ENCODE measurements at places on chromosomes 11 and 22.

DNA sequence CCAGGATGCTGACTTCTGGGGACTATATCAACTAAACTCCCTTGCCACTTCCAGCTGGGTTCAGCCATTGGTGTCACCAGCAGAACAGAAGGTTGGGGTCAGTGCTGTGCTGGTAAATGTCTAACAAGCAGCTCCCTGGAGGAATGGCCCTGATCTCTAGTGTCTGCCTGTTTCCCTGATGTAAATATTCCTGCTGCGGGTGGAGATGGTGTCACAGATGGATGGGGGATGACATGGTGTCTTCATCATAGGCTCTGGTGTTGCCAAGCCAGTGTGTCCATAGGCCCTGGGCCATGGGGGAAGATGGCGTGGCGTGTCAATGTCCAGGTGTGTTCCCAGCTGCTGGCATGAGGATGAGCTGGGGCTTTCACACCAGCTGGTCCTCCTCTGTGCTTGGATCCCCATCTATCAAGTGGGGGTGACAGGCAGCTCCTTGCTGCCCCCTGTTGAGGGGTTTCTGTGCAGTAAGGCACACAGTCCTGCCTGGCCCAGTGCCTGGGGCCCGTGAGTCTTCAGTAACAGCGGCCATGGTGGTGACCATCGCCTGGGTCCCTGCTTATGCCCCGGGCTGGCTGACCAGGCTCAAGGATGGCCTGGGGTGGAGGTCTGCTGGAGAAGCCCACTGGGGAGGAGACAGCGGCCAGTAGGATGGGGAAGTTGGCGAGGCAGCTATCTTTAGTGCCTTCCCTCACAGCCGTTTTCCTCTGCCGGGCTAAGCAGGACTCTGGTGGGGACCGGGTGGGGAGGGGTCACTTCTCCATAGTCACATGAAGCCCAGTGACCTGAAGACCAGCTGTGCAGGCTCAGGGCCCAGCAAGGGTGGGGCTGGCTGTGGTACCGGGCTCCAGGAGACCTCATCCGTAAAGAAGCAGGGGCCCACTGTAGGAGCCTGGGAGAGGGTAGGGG is 12.7 kb downstream of the RPL3 start:
- peak; percentile 39 for DNase-seq

DNA sequence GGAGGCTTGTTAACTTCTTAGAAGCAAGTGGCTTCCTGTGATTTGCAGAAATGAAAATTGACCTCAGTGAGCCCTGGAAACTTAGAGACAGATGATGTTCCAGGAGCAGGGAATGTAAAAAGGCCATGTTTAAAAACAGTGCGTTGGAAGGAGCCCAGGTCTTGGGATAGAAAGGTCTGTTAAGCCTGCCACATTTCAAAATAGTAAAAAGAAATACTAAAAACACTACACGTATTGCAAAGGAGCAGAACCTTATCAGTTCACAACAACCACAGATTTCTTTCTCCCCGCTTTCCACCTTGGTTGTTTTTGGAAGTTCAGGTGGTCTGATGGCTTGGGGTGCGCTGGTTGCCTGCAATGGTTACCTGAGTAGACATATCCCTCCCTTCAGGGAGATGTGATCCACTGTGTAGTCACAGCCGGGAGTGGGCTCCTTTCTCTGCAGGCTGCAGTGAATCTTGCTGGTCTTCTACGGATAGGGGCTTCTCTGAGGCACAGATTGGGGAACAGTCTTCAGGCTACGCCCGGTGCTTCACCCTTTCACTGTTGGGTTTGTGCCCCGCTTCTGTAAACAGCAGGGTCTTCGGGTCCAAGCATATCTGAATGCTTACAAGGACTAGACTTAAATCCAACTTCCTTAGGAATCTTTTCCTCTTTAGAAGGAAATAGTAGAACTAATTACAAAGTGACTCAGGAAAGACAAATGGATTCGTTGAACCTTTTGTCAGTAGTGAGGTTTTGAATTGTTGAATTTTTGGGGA is 1.9 kb downstream of the TEAD1 start:
- peak; percentile 61 for DNase-seq

GRCh38 chr11:108069947-108070346 is 51.4 kb upstream of the ACAT1 start:
- peak; percentile 79 for DNase-seq

DNA sequence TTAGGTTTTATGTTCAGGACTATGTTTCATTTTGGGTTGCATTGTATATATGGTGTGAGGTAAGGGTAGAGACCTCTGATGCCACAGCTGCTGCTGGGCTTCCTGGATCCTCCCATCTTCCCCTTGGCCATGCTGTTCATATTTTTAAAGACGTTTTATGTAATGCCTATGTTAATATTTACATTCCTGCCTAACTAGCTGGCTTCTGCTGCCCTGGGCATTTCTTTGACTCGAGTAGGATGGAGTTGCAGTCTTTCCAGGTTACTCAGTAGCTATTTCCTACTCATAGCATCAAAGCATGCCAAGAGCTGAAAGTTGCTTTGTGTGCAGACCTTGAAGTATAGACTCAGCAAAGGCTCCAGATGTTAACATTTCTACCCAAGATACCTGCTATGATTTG is 220.5 kb upstream of the CADM1 start:
- peak; percentile 71 for DNase-seq

- DNase-seq = no peak
Measured at GRCh38 chr11:49851511-49851910, 100.7 kb upstream of the OR4C13 start.

DNA sequence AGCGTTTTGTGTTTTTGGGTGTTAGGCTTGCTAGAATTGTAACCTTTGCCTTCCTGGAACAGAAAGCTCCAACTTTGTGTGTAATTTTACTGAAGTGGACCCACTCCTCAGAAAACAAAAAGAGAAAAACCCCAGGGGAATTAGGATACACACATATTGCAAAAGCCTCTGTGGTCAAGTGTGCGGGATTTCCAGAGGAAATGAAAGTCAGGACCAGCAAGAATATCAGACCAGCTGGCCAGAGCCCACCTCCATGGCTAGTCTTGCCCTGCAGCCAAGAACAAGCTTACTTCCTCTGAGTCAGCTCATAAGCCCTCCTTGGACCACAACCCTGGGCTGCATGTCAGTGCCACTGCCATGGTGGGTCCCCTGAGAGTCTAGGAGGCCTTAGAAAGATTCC is 37.0 kb upstream of the FTH1 start:
- DNase-seq = peak; percentile 75

- DNase-seq = no peak
Measured at GRCh38 chr11:70725278-70725677, 326.9 kb downstream of the CTTN start.

GRCh38 chr11:18304745-18305144 is 17.2 kb downstream of the HPS5 start:
- DNase-seq = no peak

DNA sequence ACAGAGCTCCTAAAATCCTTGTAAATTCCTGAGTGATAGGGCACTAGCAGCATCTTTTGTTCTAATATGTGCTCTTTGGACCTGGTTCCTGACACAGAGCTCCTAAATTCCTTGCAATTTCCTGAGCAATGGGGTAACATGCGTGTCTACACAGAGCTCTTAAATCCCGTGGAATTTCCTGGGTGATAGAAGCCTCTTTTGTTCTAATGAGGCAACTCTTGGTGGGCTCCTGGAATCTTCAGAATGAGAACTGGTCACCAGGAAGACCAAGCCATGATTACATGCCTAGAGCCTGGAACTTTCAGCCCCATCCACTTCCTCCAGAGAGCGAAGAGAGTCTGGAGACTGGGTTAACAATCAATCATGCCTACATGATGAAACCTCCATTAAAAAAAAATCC is 19.0 kb downstream of the RSF1 start:
- DNase-seq = no peak

DNA sequence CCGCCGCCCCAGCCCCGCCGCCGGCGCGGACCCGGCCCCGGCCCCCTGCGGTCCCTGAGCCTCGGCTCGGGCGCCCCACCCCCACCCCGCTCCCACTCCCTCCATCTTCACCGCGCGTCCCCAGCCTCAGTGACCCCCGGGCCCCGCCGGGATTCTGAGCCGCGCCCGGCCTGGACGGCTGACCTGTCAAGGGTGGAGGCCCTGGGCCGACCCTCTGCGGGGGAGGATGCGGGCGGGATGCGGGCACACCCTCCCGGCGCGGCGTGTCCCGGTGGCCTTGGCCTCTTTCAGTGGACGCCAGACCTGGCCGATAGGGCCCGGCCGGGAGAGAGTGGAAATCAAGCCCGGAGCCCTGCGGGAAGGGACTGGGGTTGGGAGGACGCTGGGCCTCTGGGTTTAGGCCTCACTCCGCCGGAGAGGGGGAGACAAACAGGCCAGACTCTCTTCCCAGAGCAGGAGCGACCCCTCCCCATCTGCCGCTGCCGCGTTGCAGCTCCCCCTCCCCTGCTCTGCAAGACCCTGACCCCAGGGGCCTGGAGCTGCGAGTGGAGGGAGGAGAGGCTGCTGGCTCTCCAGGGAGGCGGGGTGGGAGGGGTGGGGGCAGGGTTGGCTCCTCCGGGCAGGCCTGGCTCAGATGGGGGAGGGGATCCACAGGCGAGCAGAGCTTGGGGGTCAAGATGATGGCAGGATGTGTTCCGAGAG is 525 bp downstream of the MAPK8IP2 start:
- no peak for DNase-seq

DNA sequence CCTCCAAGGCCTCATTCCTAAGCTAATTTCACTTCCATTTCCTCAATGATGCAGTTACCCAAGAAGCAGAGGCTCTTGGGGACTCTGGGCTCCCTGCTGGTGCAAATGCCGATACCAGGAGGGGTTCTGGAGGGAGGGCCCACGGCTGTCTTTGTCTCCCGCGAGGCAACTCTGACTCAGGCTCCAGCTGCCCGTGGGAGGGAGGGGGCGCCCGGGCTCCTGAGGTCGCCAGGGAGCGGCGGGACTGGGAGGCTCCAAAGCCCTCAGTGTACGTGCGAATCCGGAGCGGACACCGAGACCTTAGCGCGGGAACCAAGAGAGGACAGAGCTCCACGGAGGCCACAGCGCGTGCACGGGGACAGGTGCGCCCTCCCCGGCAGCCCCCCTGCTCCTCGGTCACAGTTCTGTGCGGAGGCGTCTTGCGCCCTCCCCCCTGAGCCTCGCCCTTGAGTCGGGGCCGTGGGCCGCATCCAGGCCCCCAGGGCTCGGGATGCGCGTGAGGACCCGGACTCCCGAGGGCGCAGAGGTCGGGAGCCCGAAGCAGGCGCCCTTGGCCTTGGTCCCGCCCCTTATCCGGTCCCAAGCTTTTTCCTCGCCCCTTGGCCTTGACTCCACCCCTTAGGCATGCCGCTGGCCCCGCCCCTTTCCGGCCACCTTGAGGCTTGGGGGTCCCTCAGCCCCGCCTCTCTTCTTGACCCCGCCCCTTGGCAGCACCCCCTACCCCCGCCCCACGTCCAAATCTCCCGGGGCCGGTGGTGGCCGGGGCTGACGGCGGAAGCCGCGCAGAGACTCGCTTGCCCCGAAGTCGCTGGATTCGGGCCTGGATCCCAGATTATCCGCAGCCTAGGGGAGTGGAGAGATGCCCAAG is 4.7 kb upstream of the SHISA8 start:
- peak; percentile 14 for DNase-seq

- DNase-seq = no peak
Measured at GRCh38 chr11:8224161-8224591, 39.5 kb downstream of the LMO1 start.

Measured in M059J (cell line).